ENCODE measurements at places on chromosomes 13 and 19.

- no peak for DNase-seq
Measured at GRCh38 chr13:19023115-19023514, 158.5 kb downstream of the TUBA3C start.

GRCh38 chr19:38928391-38929001, 2.1 kb downstream of the SARS2 start:
- no peak for DNase-seq

- no peak for DNase-seq
Measured at GRCh38 chr19:50184196-50184595, 19.2 kb upstream of the MYH14 start.

DNA sequence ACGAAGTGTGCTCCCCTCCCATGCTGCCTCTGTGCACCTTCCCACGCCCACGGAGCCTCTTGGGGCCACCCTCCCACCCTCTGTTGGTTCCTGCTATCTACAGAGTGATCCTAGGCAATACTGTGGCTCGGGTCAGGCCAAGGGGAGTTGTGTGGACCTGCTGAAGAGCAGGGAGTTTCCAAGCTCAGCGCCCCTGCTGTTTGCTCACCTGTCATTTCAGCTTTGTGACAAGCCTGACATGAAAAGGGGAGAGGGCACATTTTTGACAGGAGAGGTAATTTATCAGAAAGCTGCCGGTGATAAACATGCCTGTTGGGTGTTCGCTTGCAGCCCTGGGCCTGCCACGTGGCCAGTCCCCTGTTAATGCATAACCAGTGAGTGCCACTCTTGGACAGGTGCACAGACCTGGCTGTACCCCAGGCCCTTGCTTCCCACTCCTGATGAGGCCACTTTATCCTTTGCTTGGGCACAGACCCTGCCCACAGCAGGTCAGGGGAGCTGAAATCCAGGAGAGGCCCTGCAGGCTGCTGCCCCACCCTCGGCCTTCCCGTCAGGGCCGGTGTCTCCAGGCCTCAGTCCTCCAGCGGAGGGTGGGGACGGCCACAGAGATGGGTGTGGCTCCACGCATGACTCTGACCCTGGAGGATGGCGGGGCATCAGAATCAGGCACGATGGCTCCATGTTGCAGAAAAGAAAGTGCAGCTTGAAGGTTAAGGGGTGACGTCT, 201.5 kb upstream of the GPR12 start:
- no peak for DNase-seq

- DNase-seq: no peak
Measured at GRCh38 chr13:24135674-24136300, 24.7 kb upstream of the SPATA13 start.

DNA sequence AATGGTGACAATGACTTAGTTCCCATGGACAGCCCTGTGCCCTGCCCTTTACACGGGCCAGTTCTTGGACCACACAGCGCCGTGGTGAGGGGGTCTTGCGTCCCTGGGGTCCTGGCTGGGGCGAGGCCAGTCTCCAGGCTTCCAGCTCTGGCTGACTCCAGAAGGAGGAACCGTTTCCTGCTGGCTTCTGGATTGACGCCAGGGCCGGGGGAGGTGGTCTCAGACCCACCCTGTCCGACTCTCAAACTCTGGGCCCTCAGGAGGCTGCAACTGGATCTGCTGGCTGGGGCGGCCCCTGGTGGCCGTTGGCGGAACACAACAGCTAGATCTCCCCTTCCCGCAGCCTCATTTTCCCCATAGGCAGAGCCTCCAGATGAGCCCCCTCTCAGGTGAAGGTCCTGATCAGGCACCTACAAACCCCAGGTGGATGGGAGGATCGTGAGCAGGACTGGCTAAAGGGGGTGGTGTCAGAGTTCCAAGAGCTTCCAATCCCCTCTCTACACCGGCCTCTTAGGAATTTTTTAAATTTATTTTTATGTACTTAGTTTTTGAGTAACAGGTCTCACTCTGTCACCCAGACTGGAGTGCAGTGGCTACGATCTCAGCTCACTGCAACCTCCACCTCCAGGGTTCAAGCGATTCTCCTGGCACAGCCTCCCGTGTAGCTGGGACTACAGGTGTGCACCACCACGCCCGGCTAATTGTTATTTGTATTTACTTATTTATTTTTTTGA, 8.0 kb downstream of the CCDC194 start:
- DNase-seq: no peak

DNA sequence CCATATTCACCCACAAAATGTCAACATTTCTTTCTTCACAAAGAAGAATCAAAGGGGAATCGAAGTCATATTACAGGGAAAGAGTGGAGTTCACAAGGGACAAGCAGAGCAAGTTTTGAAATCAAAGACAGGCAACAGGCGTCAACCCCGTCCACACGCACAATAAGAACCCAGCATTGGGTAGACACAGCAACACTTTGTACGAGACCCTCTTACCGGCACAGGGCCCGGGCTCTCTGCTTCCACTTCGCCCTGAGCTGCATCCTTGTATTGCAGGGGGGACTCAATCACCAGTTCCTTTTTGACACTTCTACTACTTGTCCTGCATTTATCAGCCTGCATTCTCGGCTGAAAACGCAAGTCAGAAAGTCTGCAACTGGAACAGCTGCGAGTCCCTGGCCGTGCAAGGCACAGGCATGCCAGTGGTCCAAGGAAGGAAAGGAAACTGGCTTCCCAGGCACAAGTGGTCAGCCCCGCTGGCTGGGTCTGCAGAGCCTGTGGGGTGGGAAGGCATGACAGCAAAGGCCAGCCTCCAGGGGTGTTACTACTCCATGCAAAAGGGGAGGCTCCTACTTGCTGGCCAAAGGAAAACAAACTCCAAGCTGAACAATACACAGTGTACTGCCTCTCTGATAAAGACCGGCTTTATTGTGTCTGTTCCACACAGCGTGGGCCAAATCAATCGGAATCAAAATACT, at the start of gene DOCK9:
Gene DOCK9 (minus strand): TSS at position 497 of the 698 bp plus-strand sequence. CDS start 155 bp downstream, at position 342.
- no peak for DNase-seq

All from stimulated activated CD8-positive, alpha-beta memory T cell treated with anti-CD3 and anti-CD28 coated beads, Interleukin-15, amount 100 ng/mL, for 4 hours (primary cell).